HFF-Myc (cell line): ENCODE measurements at places on chromosomes 2 and 18.

DNA sequence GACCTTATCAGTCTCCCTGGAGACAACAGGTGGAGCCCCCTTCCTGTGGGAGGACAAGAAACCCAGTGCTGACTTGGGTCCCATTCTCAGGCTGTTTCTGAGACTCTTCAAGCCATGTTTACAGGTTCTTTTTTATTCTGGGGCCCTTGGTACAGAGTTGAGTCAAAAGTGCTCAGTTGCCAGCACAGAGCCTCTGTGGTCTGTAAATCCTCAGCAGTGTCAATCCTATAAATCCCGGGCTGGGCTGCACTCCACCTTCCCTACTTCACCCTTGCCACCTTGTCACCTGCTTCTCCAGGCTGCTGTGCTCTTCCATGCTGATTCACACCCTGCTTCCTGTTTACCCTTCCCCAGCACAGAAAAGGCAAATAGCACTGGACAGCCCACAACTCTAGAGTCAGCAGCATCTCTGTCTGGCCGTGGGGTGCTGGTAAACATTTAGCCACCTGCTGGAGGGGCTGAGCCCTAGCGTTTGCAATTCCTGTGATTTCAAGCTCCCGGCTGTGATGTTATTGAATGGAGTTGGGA, 74.7 kb downstream of the TNFRSF11A start:
- no peak for DNase-seq

DNA sequence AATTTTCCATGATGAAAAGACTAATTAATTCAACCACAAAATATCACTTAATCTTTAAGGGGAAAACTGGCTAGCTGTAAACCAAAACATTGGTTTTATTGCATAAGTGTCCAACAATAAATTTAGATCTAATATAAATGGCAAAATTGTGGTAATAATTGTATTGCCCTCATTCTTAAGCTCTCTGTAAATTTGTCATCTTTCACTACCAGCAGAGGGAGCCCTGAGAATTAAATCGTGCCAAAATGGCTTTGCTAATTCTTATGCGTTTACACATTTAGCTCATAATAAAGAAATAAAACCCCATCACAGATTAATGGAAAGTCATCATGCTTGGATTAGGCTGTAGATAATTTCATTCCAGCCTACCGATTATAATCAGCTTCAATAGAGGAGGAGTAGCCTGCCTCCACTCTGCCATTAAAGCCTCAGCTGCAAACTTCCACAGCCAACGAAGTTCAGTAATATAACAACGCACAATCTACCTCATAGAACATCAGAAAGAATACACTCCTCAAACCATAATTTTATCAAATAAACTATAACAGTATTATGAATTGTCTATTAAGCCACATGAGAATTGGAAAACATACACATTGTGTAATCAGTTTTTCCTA, 70.0 kb upstream of the ATP5MC3 start:
- no peak for DNase-seq

- DNase-seq, result peak; percentile 14
These were observed 48.2 kb downstream of the SLC66A3 start for GRCh38 chr2:11203480-11203879.

GRCh38 chr2:163269374-163270021, 430.9 kb upstream of the KCNH7 start:
- DNase-seq, result no peak

- DNase-seq, result no peak
These were observed 123.8 kb downstream of the SPTBN1 start for GRCh38 chr2:54579682-54580620.

- DNase-seq, result peak; percentile 21
These were observed 54.3 kb upstream of the AGPS start for GRCh38 chr2:177338177-177338721.

DNA sequence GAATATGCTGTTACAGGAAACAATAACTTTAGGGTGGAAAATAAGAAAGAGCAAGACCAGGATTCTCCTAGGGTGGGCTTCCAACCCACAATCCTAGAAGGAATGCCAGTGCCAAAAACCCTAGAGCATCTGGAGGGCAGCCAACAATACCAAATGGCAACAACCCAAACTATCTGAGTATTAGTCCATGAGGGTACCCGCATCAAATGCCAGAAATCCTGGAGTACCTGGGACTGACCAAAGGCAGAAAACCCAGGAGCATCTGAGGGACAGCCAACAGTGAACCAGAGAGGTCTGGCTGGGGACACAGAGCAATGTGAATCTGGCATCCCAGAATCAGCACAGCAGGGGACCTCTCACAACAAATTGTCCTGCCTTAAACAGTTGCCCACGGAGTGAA, 126.3 kb downstream of the SCG2 start:
- DNase-seq, result no peak

DNA sequence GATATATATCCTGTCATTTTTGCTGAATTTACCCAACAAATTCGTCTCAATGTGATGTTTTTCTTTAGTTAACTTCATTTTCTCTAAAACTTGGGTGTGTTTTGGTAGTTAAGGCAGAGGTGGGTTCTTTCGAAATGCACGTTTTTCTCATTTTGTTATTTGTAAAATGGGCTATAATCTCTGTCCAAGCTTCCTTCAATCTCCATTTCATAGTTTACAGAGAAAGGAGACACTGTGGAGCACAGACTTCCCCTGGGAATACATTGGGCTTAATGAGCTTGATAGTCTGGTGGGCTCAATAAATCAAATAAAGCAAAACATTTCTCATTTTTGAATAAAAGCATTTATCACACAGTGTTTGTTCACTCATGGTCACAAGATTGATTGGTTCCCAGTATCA, 145.1 kb downstream of the AGPS start:
- DNase-seq, result no peak

DNA sequence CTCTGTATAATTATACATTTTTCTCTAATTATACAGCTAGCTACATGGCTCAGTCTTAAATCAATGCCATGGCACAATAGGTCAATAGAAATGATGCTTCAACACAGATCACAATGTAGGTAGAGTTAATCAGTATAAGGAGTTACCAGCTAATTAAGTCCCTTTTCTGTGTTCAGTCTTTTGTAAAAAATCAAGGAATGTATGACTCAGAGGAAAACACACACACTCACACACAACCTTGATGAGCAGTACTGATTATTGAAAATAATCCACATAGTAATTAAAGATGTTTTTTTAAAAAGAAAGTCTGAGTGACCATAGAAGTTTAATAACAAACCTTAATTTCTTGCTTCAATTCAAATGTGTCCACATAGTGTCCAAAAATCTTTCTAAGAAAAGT, 691.3 kb downstream of the LRP1B start:
- DNase-seq, result no peak

GRCh38 chr2:44942304-44943030, 965 bp downstream of the SIX3 start:
- no peak for DNase-seq

DNA sequence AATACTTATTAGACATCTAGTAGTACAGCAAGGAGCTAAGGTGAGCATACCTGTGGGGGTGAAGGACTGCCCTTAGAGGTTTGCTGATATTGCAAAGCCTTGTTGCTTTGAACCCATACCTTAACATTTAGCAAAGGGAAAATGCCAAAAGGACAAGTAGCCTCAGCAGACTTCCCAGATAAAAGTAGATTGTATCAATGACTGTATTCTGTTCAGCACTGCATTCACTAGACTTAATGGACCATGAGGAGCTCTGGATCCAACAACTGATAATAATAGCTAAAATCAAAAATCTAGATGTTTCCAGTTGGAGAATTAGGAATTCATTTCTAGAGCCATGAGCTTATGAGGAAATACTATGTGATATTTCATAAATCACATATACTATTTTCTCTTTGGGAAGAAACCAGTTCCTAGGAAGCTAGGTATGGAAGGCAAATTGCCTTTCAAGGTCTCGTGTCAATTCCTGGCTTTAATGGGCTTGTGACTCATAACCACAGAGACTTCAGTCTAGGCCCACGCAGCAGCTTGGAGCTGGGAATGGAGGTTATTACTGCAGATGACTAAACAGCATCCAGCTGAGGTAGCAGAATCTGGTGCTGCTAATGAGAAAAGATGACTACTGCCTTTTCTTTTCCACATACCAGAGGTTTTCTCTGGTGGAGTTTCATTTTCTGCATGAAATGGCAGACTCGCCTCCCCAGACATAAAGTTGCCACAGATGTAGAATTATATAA, 191.2 kb upstream of the NABP1 start:
- DNase-seq, result peak; percentile 93

- no peak for DNase-seq
These were observed 264.0 kb downstream of the TPGS2 start for GRCh38 chr18:36564841-36565240.

- no peak for DNase-seq
These were observed 549.6 kb upstream of the CELF4 start for GRCh38 chr18:38115201-38115600.
